ENCODE measurements at places on chromosomes 4 and X. TPM values are rescaled to one million over a fixed set of nuclear protein-coding genes. Genes with fewer than 3 reads are reported as not detected.

The PDE6B gene
- 19.5 TPM for total RNA-seq

GRCh38 chr4:69759189-69759604 is 1.2 kb downstream of the SULT1B1 start:
- DNase-seq = no peak
- H3K4me1 ChIP-seq = peaks cover 5% of the 10 kb centered on the region
- H3K36me3 ChIP-seq = no peaks in the 10 kb centered on the region

The DDX53 gene
- total RNA-seq = not detected

The ITGB1BP2 gene
- total RNA-seq = 0.99 TPM

- H3K4me3 ChIP-seq = no peak overlapping the region
- peak; percentile 82 for DNase-seq
- no peak overlapping the region for H3K27ac ChIP-seq
- peaks cover 21% of the 10 kb centered on the region for H3K27me3 ChIP-seq
These were observed 5.9 kb upstream of the SEPTIN6 start for GRCh38 chrX:119698845-119699244.

DNA sequence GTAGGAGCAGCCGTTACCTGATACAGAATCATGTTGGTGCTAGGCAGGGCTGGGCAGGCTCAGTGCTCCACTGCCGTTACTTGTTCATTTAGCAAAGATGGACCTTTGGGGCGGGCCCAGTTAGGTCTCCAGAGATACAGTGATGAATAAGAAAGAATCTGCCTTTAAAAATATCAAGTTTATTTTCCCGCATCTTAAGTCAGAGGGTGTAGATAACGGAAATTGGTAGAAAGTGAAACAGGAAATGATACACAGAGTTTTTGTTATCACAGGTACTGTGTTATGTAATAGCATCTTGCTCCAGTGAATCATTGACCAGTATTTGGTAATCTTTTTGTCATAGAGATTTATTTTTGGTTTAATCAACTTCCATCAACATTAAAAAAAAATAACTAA is 5.5 kb downstream of the TMEM131L start:
- no peaks in the 10 kb centered on the region for H3K27me3 ChIP-seq
- no peak overlapping the region for H3K4me3 ChIP-seq
- H3K27ac ChIP-seq = no peak overlapping the region
- H3K36me3 ChIP-seq = no peaks in the 10 kb centered on the region
- no peak for DNase-seq

The MAPK10 gene
- total RNA-seq = 383 TPM

Data from neural progenitor cell (in vitro differentiated cells).